ENCODE measurements at places on chromosomes 4 and X. TPM values are rescaled to one million over a fixed set of nuclear protein-coding genes. Genes with fewer than 3 reads are reported as not detected.

MAGIX gene
- 4.3 TPM for total RNA-seq

DNA sequence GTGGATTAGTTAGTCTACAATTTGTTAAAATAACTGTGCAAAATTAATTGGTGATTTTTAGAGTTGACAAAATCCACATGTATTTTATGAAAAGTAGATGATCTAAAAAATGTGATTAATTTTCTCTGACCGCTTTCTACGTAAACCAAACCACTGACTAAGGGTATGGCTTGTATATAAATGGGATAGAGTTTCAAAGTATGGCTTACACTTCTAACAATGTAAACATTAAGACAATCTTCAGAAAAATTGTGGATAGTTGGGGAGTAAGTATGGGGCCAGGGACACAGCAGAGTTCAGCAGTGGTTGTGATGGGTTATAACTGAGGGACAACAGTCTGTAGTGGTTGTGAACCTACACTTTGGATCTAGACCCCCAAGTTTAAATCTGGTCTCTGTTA, 39.8 kb downstream of the GABRA4 start:
- no peak for DNase-seq

DNA sequence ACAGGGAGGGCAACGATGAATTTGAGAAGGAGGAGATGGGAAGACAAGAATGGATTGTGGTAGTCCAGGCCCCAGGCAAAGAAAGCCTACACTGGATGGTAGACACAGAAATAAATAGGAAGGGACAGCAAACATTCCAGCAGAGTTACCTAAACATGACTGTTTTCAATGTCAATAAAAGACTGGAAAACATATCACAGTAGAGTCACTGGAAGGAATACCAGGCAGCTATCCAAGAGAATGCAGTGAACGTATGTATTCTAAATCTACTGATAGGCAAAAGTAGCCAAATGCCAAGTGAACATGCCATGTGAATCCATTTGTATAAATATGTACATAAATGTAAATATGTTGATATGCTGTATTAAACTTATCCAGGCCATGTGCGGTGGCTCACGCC, 183.0 kb downstream of the PALLD start:
- DNase-seq: no peak

- no peak for DNase-seq
Observed at GRCh38 chrX:132795181-132795580, 163.2 kb downstream of the HS6ST2 start.

- no peak for DNase-seq
Observed at GRCh38 chr4:146458594-146458993, 63.1 kb downstream of the SLC10A7 start.

DNA sequence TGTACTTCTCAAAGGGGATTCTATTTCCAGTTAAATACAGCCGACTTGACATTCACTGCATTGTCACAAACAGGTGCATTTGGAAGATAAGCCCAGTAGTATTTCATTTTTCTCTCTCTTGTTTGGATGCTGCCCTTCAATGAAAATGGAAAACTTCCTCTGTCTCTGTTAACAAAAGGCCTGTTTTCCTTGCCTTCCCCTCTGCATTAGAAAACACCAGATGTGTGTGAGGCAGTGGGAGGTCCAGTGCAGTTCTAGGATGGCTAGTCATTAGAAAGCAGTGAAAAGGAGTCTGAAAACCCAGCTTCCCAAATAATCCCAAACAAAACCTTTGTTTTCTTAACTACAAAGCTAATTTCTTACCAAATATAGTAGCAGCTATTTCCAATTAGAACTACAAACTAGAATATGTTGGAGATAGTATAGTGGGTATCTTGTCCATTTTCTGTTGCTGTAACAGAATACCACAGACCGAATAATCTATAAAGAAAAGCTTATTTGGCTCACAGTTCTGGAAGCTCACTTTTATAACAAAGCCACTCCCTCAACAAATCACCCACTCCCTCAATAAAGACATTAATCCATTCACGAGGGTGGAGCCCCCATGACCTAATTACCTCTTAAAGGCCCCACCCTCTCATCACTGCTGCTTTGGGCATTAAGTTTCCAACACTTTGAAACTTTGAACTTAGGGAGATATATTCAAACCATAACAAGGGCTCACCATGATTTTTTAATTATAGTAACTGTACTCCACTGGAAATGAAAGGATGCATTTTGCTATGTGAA, 452.1 kb upstream of the RPS6KA3 start:
- no peak for DNase-seq

CLGN gene
- 7.4 TPM for total RNA-seq

GRCh38 chr4:138005486-138005885, 236.7 kb downstream of the SLC7A11 start:
- no peak for DNase-seq

ITIH6 gene
- not detected for total RNA-seq

- DNase-seq: no peak
Observed at GRCh38 chrX:479273-479981, 92.7 kb upstream of the PPP2R3B start.

GRCh38 chr4:54004463-54004862, 59.9 kb downstream of the CHIC2 start:
- DNase-seq: no peak

CAMK2D gene
- total RNA-seq: 24.4 TPM

- no peak for DNase-seq
Observed at GRCh38 chr4:183171484-183172267, 72.6 kb downstream of the WWC2 start.

DNA sequence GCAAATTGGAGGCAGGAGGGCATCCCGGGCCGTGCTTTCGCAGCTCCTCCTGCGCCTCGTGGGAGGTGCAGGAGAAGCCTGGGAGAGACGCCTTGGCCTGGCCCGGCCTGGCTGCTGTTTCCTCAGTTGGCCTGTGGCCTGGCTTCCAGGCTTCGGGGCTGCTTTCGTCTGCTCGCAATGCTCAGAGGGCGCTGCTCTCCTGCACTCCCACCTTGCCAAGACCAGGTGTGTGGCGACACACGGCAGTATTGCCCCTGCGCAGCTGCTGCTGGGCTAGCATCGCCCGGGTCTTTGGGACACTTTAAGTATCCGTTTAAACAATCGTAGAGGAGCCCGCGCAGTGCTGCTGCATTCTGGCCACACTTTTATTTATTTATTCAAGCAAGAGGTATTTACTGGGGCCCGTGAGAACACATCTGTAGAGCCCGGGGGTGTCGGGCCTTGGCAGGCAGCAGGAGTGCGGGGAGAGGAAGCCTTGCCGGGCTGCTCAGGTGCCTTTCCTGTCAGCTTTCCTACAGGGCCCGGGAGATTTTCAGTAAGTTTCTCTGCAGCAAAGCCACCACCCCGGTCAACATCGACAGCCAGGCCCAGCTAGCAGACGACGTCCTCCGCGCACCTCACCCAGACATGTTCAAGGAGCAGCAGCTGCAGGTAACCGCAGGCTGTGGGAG, 26.2 kb upstream of the HGFAC start:
- DNase-seq: no peak

GRCh38 chrX:25025615-25026014, 9.8 kb upstream of the ARX start:
- DNase-seq: no peak

RAB33A gene
- 0.42 TPM for total RNA-seq

- no peak for DNase-seq
Observed at GRCh38 chr4:187383181-187383580, 612.4 kb upstream of the ZFP42 start.

GRCh38 chrX:123525123-123525725, 207.6 kb downstream of the THOC2 start:
- DNase-seq: peak; percentile 11

GRCh38 chrX:147847999-147848398, 63.7 kb upstream of the FMR1 start:
- peak; percentile 4 for DNase-seq

GRCh38 chr4:25131926-25132325, 28.3 kb downstream of the SEPSECS start:
- no peak for DNase-seq

GRCh38 chr4:139509727-139510410, 46.1 kb downstream of the SETD7 start:
- DNase-seq: peak; percentile 10

- no peak for DNase-seq
Observed at GRCh38 chr4:56655627-56656345, 25.3 kb downstream of the HOPX start.

DNA sequence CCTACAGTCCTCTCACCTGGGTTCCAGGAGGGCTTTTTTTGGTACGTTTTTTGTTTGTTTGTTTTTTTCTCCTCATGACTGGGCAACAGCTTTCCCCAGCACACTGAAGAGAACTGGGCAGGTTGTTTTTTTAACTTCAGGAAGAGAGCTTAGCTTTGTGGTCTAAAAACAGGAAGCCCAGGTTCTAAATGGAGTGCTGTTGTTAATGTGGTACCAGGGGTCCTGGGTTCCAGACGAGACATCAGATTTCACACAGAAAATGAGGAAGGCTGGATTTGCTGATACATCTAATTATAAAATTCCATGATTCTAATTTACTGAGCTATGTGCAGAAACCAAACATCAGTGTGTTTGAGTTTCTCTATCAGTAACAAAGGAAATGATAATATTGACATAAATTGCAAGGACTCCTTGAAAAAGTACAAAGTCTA, 4.2 kb downstream of the MYOZ2 start:
- no peak for DNase-seq

DNA sequence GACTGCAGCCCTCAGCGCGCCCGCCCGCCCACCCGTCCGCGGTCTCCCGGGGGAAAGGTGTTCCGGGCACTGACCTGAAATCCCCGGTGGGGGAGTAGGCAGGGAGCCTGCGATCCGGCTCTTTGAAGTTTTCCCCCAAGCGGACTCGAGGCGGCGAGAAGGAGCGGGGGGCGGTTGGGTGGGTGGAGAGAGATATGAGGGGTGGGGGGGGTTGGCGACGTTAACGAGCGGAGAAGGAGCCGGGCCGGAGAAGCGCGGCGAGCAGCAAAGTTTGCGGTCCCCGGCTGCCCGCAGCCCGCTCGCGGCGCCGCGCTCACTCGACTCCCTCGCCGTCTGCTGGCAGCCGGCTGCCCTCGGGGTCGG, 636 bp downstream of the BCOR start:
- peak; percentile 27 for DNase-seq

DNA sequence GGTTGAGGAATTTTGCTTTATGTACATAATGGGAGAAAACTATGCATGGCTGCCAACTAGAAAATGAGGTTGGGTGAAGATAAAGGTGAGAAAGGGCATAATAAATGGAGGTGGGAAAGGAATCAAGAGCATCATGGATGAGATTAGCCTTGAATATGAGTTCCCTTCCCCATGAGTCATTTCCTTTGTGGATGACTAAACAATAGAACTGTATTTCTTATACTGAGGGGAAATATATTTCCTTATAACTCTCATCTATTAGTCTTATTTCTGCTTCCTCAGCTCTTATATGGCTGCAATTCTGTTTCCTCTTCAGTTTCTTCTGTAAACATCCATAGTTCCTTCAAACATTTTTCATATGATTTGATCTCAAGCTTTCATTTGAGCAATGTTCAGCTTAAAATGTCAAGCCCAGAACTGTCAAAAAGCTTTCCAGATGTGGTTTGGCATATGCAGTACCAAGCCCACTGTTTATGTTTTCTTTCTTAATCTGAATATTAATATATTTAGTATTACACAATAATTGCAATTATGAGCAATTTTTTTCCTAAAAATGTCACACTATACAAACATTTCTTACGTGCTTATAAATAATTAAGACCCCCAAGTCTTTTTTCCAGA, 100.7 kb upstream of the GRPR start:
- peak; percentile 75 for DNase-seq

GRCh38 chr4:24279469-24279868, 304.9 kb downstream of the DHX15 start:
- DNase-seq: no peak

ARHGAP36 gene
- not detected for total RNA-seq

- DNase-seq: peak; percentile 17
Observed at GRCh38 chr4:144754562-144755410, 108.8 kb downstream of the HHIP start.

GRCh38 chr4:14059006-14059405, 431.5 kb upstream of the BOD1L1 start:
- DNase-seq: no peak

BOD1L1 gene
- total RNA-seq: 15.1 TPM

MXRA5 gene
- 2.8 TPM for total RNA-seq

DNA sequence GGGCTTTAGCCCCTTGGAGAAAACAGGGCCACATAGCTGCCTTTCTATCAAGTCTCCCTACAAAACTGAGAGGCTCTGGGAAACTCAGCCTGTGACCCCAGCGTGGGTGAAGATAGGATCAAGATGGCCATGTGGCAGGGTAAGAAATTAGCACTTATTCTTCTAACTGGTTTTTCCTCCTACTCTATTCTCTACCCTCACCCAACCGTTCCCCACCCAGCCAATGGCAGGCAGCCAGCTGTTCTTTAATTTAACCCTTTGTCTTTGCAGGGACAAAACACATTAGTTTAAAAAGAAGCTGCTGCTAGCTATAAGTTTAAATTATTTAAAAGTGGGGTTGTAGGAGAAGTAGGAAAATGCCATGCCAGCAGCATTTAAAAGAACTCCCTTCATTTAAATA, 2.8 kb downstream of the CLCN5 start:
- DNase-seq: no peak

DNA sequence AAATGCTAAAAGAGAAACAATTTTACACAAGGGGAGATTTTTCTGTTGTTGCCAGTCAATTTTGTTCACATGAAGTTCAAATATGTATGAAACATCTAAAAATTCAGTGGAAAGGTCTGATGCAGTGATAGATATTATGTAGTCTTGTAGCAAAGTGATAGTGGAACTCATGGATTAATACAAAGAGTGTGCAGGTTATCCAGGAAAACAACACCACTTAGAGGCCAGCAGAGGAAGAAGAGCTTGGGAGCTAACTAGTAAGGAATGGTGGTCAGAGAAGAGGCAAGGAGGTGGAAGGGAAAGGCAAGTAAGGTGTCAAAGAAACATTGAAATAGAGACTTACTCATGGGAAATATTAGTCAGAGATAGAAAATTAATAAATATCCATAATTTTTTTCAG, 395.6 kb downstream of the MAPK10 start:
- peak; percentile 32 for DNase-seq

- DNase-seq: peak; percentile 45
Observed at GRCh38 chrX:13691841-13692371, 3.0 kb downstream of the RAB9A start.

- no peak for DNase-seq
Observed at GRCh38 chrX:108018656-108019381, 26.0 kb upstream of the VSIG1 start.

GRCh38 chr4:40241941-40242340, 45.1 kb downstream of the RHOH start:
- DNase-seq: no peak

GRCh38 chr4:1777822-1778641, 15.1 kb upstream of the FGFR3 start:
- DNase-seq: peak; percentile 72

- DNase-seq: no peak
Observed at GRCh38 chr4:108068442-108068841, 78.8 kb downstream of the HADH start.

DNA sequence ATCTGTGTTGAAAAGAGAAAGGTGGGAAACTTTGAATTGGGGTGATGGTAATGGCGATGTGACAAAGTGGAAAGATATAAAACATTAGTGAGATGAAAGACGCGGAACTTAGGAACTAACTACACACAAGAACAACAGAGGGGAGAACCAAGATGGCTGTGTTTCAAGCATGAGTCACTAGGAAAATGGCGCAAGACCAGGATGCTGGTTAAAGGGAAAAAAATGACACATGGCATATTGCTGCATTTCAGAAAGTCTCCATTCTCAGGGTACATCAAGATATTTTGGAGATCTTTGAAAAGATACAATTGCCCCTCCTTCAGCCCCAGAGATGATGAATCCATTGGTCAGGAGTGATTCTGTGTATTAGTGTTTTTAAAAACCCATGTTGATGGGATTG, 164.4 kb downstream of the FBXO8 start:
- DNase-seq: peak; percentile 72

GRCh38 chr4:14236359-14236758, 608.8 kb upstream of the BOD1L1 start:
- DNase-seq: no peak

GRCh38 chr4:53763813-53764597, 172.7 kb upstream of the LNX1 start:
- peak; percentile 89 for DNase-seq
